ENCODE measurements at places on chromosomes 4 and X.

- no peak for DNase-seq
These were observed 105.0 kb downstream of the TBL1X start for GRCh38 chrX:9569876-9570301.

DNA sequence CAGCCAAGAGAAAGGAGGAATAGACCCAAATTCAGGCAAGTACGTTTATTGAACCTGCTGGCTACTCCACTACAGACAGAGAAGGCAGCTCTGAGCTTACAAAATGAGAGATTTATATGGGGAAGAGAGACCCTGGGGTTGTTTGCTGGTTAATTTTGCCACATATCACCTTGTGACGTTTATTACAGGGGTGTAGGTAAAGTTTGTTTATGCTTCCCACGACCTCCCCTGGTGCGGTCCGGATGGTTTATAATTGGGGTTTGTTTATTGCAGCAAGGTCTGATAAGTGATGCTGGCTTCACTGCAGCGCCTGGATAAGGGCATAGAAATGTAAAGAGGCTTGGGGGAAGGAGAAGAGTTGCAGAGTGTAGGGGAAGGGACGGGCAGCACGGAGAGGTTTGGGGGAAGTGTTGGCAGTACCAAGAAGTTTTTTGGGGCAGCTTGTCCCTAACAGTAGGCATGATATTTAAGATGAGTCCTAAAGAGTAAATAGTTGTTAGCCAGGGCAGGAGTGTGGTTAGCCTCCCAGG is 12.6 kb downstream of the BEX1 start:
- no peak for DNase-seq

GRCh38 chrX:57528670-57529255 is 63.0 kb upstream of the ZXDB start:
- no peak for DNase-seq

DNA sequence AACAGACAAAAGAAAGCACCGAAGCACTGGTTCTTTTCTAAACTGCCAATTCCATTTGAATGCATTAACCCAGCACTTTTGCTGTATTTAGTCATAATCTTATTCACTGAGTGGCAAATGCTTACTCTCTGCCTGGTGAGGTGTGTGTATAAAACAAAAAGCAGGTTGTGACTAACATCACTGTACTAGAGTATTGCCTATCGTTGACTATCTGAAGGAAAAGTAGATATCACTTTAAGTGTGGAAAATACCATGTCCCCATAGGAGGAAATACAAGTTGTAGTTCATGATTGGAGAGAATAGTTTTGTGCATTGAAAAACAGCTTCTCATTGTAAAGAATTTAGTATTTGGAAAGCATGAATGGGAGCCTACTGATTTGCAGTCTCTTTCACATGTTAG is 2.7 kb downstream of the PDLIM5 start:
- DNase-seq, result no peak

DNA sequence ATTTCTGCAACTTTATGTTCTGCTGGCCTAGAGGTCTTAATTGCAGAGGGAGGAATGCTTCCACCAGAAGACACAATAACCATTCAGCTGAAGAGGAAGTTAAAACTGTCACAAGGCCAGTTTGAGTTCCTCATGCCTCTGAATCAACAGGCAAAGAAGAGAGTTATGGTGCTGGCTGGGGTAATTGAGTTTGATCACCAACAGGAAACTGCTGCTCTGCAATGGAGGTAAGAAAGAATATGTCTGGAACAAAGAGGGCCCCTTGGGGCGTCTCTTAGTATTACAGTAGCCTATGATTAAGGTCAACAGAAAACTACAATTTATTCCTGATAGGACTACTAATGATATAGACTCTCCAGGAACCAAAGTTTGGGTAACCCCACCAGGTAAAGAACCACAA is 744.0 kb downstream of the FSTL5 start:
- no peak for DNase-seq

DNA sequence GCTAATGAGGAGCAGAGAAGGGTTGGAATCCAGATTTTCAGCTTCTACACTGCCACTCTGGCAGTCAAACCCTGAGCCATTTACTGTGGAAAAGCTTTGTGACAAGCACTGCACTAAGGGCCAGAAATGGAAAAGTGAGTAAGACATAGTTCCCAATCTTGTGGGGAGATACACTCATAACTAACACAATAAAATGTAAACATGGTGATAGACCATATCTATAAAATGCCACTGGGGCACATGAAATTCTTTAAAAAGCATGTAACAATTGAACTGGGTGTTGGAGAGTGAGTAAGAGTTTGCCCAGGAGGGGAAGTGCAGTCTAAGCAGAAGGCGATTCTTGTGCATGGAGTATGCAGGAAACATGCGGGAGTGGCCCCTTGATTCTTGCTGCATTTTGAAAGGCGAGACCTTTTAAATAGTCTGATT is 32.0 kb upstream of the ANXA5 start:
- no peak for DNase-seq

DNA sequence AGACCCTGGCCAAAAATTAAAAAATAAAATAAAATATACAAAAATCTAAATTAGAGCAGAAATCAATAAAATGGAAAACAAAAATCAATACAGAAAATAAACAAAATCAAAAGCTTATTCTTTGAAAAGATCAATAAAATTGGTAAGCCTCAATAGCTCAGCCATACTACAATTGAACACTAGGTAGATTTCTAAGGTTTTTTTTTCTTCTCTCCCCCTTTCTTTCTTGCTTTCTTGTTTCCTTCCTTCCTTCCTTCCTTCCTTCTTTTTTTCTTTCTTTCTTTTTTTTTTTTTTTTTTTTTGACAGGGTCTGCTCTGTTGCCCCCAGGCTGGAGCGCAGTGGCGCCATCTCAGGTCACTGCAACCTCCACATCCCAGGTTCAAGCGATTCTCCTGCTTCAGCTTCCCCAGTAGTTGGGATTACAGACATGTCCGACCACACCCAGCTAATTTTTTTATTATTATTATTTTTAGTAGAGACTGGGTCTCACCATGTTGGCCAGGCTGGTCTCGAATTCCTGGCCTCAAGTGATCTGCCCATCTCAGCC is 23.4 kb upstream of the PPP3CA start:
- DNase-seq, result no peak

- DNase-seq, result no peak
These were observed 5.8 kb downstream of the ABLIM2 start for GRCh38 chr4:8152865-8153257.

DNA sequence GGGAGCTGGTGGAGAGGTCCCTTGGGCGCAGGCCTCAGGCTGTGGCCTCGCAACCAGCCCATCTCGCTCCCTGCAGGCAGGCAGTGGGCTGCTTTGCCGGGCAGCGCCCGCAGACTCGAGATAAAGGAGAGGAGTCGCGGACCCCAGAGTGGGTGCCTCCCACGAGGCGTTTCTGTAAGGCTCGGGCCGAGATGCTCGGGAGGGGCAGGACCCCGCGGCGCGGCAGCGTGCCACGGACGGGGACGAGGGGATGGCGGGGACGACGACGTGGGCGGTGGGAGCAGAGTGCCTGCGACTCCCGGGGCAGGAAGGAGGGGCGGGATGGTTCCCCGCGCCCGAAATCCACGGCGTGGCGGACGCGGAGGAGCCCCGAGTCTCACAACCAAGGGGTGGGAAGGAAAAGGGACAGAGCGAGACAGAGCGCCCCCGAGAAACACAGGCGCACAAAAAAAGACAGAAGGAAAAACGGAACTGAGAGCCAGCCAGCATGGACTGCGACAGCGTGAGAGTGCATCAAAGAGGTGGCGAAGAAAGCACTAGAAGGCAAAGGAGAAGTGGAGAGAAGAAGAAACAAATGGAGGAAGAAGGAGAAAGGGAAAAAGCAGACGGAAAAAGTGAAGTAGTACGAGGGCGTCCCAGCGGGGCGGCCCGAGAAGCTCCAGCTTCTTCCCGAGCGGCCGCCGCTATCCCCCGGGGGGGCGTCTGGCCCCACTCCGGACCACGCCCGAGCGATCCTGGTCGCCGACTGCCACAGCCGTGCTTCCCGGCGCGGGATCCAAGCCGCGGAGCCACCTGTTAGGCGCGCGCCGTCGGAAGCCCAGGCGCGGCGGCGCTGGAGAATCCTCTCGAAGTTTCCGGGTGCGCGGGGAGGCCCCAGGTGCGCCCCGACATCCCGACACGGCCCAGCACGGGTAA is 1.5 kb downstream of the BEND4 start:
- DNase-seq, result no peak

GRCh38 chr4:54728368-54728767 is 70.6 kb downstream of the KIT start:
- DNase-seq, result no peak

- no peak for DNase-seq
These were observed 22.3 kb upstream of the RASGEF1B start for GRCh38 chr4:81494031-81494431.

DNA sequence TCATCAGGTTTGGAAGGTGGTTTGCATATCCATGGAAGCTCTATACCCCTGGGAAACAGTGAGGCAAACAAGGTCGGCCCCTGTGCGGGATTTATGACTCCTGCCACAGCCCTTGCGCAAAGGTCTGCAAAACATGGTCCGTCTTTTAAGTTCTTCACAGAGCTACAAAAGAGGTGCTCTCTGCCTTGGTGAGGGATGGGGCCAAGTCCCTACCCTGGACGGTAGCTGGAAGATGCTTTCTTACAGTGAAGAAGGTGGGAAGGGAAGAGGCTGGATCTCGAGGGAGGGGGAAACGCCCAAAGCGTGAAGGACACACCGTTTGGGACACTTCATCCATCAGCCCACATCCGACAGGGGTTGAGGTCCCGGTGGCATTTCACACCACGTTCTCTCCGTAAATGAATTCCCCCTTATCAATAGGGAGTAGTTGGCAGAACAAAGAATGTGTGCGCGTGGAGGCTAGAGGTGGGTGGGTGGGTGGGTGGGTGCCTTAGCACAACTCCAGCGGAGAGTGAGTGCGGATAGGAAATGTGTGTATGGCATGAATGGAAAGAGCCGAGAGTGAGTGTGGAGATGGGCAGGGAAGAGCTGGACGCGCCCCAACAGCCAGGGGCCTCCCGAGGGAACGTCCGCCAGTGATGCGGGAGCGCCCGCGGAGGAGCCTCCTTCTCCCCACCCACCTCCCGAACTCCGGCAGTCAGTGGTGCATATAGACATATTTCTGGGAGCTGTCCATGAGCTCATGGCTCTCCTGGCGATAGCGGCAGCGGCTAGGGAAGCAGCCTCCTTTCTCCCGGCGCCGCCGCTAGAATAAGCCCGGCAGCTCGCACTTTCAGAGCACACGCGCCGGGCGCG is 68.3 kb downstream of the LARP7 start:
- DNase-seq, result peak; percentile 1

DNA sequence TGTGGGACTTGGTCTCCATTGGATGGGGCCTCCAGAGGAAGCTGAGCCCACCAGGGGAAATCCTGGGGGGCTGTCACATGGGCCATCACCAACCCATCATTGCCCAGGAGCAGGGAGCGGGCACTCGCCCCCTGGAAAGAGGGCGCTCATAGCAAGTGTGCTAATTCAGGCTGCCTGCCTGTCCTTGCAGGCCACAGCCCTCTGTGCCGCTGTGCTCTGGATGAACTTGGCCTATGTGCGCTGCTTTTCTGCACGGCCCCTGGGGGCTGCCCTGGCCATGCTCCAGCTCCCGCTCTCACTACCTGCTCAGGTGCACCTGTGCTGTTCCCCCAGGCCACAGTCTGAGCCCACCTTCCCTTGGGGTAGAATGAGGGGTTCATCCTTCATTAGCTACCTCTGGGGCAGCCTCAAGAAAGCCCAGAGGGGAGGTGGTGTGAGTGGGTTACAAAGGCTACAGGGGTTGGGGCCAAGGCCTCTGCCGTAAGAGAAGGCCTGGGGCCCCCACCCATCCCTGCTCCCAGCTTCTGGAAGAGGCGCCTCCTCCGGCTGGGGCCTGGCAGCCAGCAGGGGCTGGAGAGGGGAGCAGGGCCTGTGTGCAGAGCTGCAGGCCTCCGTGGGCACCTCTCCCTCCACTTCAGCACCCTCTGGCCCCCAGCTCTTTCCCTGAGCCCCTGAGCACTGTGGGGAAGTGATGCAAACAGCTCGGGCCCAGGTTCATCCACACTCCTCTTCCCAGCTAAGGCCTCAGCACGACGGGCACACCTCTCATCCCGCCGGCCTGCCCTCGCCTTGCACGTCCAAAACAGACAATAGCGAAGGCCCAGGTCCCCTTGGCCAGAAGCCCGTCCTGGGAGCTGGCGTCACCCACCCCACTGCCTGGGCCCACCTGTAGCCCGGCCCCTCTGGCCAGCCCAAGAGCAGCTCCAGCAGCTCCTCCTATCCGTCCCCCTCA is 8.9 kb downstream of the CFAP99 start:
- DNase-seq, result no peak

- no peak for DNase-seq
These were observed 758 bp downstream of the IQSEC2 start for GRCh38 chrX:53280331-53281320.

DNA sequence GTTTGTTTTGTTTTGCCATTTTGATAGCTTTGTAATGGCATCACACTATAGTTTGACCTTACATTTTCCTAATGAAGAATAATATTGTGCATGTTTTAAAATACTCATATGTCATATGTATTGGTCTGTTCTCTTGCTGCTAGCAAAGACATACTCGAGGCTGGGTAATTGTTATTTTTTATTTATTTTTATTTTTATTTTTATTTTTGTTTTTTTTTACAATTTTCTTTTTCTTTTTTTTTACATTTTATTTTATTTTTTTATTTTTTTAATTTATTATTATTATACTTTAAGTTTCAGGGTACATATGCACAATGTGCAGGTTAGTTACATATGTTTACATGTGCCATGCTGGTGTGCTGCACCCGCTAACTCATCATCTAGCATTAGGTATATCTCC is 104.6 kb upstream of the GRID2 start:
- no peak for DNase-seq

- no peak for DNase-seq
These were observed 109.2 kb upstream of the HS3ST1 start for GRCh38 chr4:11537846-11538245.

GRCh38 chrX:53279296-53280237 is 1.8 kb downstream of the IQSEC2 start:
- DNase-seq, result no peak

DNA sequence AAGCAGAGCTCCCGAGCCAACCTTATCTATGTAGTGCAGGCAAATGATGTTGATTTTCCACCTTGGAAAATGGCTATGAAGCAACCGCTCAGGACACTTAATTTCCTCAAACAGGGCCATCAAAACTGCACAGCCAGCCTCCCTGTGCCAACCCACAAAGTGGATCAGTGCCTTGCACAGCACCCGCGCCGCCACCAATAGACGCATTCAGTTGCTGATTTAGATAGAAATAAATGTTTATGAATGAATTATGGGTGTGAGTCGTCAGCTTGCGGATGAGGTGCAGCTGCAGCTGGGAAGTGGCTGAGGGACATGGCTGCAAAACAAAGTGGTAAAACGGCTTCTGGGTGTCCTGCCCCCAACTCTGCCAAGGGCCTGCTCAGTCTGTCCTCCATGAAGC is 47.0 kb downstream of the SOD3 start:
- DNase-seq, result no peak

GRCh38 chr4:77893451-77893850 is 30.8 kb downstream of the MRPL1 start:
- no peak for DNase-seq

- no peak for DNase-seq
These were observed 267.5 kb downstream of the FAT4 start for GRCh38 chr4:125582302-125582701.

GRCh38 chr4:142845293-142846107 is 601 bp downstream of the INPP4B start:
- no peak for DNase-seq

- no peak for DNase-seq
These were observed 13.3 kb downstream of the LRPAP1 start for GRCh38 chr4:3518941-3519340.

Measured in BJ (cell line).